ENCODE measurements at places on chromosomes 7 and 10.

GRCh38 chr10:26841733-26842317, 18.9 kb downstream of the ABI1 start:
- DNase-seq, result no peak

DNA sequence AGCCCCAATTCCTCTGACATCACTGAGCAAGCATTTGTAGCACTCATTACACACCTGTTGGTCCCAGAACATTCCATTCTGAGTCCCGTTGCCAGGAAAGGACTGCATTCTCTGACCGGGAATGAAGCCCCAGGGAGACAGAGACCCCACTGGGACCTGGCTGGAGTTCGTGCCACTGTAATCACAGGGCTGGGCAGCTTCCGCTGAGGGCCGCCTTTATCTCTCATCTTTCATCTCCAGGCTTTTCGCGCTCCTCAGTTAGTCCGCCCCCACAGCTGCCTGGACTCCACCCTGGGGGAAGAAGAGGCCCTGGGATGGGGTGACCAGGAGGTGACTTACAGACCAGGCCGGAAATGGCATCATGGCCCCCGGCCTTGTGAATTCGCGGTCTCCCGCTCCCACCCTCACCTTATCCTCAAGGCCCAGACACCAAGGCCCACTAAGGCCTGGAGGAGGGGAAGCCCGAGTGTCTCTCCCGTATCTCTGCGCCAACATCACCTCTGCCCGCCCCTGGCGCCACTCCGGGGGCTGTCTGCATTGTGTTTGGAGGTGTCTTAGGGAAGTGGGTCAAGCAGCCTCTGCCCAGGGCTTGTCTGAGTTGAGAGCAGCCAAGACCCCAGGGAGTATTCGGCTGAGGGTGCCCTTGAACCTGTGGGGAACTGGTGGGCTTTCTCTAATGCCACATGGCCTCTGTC, 75.4 kb downstream of the PROSER2 start:
- DNase-seq, result no peak

- DNase-seq, result no peak
Measured at GRCh38 chr7:156754201-156754600, 113.6 kb downstream of the RNF32 start.

DNA sequence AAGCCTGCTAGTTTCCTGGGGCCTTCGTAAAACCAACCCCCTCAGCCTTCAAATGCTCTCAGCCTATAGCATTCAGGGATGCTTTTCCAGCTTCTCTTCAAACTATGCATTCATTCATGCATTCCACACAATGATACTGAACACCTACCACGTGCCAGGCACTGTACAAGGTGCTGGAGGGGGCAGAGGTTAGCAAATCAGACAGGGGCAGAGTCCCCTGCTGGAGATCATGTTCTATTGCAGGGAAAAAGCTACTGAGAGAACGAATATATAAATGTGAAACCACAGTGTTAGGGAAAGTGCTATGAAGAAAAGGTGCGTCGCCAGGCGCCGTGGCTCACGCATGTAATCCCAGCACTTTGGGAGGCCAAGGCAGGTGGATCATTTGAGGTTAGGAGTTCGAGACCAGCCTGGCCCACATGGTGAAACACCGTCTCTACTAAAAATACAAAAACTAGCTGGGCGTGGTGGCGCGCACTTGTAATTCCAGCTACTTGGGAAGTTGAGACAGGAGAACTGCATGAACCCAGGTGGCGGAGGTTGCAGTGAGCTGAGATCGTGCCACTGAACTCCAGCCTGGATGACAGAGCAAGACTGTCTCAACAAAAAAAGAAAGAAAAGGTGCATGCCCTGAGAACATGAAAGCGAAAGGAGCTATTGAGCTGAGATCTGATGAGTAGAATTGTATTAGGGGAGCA, 64.6 kb upstream of the CALN1 start:
- no peak for DNase-seq

GRCh38 chr10:15313843-15314242, 57.2 kb downstream of the FAM171A1 start:
- DNase-seq, result no peak

- DNase-seq, result no peak
Measured at GRCh38 chr10:123478116-123478515, 188.0 kb upstream of the GPR26 start.

GRCh38 chr7:22667562-22668239, 59.3 kb upstream of the IL6 start:
- DNase-seq, result no peak

DNA sequence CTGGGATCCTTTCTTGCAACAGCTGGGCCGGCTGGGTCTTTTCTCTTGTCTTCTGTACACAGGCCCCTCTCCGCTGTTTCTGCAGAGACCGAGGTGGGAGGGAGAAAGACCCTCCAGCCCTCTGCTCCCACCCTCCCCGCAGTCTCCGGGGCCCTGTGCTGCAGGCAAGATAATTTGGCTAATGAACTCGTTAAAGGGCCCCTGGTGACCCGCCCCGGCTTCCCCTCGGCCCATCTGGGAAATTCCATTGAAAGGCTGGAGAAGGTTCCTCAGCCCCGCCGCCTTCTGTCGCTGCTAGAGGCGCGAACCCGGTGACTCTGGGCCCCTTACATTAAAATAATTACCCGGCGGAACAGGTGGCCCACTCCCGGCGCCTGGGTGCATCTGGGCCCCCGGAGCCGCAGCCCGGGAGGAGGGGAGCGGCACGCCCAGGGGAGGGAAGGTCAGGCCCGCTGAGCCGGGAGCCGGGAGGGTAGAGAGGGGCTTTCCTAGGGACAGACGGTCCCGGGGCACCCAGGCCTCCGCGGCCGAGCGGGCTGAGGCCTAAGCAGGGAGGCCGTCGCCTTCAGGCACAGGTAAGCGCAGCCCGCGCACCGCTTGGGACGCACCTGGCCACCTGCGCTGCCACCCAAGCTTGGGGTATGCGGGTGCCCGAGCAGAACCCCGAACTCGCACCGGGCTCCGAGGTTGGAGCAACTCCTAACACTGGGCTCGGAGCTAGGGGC, 7.3 kb upstream of the MNX1 start:
- DNase-seq, result no peak

Data from GM04504 (cell line).